ENCODE measurements at places on chromosomes 1 and 21.
A peak's percentile ranks its signal among the peaks of the same experiment; 100 is the strongest.

- no peaks in the 10 kb centered on the region for H3K36me3 ChIP-seq
- no peak overlapping the region for H3K27ac ChIP-seq
- H3K4me3 ChIP-seq, result no peak overlapping the region
- no peak for DNase-seq
- H3K4me1 ChIP-seq, result peaks cover 8% of the 10 kb centered on the region
- no peaks in the 10 kb centered on the region for H3K27me3 ChIP-seq
These were observed 22.6 kb upstream of the MYSM1 start for GRCh38 chr1:58722414-58722813.

DNA sequence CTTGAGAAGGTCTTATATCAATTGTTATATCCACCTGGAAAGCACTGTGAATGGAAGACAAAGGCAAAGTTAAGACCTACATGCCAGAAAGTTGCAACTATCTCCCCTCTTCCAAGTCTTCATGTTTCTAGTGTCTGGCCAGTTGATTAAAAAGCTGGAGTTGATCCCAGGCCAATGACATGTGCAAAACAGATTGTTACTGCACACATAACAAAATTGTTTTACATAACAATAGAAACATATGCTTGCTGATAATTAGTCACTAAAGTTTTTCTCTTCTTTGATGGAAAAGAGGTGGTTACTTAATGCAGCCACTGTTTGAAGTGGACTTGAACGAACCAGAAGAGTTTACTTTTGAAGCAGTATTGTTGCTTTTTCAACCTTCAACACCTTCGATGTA lies 158.2 kb downstream of the TGFBR3 start:
- peak overlapping the region; percentile 79 for H3K27ac ChIP-seq
- H3K27me3 ChIP-seq, result no peaks in the 10 kb centered on the region
- peaks cover 13% of the 10 kb centered on the region for H3K4me1 ChIP-seq
- DNase-seq, result no peak
- no peak overlapping the region for H3K4me3 ChIP-seq
- H3K36me3 ChIP-seq, result no peaks in the 10 kb centered on the region

DNA sequence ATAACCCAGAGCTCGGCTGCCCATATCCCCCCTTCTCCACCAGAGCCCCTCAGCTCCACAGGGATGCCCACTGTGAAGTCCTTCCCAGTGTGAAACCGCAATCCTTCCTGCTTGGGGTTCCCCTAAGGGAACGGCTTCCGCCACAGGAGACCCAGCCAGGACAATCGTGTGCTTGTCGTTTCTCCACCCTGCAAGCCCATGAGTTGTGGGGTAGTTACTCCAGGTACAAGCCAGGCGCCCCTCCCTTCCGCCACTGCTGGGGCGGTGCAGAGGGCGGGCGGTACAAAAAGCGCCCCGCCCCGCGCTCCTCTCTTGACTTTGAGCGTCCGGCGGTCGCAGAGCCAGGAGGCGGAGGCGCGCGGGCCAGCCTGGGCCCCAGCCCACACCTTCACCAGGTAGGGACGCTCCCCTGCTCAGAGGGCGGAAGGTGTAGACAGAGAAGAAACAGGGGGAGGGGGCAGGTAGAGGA lies at the start of gene TINAGL1:
Gene TINAGL1, plus strand, starts transcription at position 315 of the 469 bp plus-strand sequence. CDS start 634 bp downstream, outside the sequence.
- peaks cover 55% of the 10 kb centered on the region for H3K4me1 ChIP-seq
- no peaks in the 10 kb centered on the region for H3K36me3 ChIP-seq
- peak within 1 kb of the TSS; percentile 50 for H3K4me3 ChIP-seq
- peak within 1 kb of the TSS; percentile 90 for H3K27ac ChIP-seq
- peak; percentile 94 for DNase-seq

DNA sequence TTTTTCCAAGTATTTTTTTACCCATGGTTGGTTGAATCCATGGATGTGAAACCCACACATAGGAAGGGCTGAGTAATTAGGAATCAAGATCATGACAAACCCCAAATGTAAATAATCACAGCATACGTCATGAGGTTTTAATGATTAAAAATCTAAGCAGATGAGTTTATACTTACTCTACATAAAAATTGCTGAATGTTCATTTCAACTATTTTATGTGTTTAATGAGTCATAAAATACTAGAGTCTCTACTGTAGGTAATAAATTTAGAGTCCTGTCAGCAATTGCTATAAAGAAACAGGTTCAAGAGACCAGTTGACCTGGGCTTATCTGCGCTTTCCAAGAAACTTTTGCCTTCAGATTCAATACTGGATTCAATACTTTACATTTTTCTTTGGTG lies 18.2 kb downstream of the CTH start:
- no peak for DNase-seq
- no peaks in the 10 kb centered on the region for H3K36me3 ChIP-seq
- H3K4me1 ChIP-seq, result no peaks in the 10 kb centered on the region
- H3K27me3 ChIP-seq, result no peaks in the 10 kb centered on the region

- H3K4me3 ChIP-seq, result peak overlapping the region; percentile 86
- DNase-seq, result no peak
- H3K36me3 ChIP-seq, result no peaks in the 10 kb centered on the region
- H3K4me1 ChIP-seq, result peaks cover 45% of the 10 kb centered on the region
- H3K27ac ChIP-seq, result peak overlapping the region; percentile 90
These were observed 1.1 kb upstream of the UAP1 start for GRCh38 chr1:162560303-162561036.

All from transverse colon (tissue), 4 donors.